ENCODE measurements at places on chromosomes 16 and 17.
A peak's percentile ranks its signal among the peaks of the same experiment; 100 is the strongest.

- no peak for DNase-seq
Measured at GRCh38 chr17:28901866-28902818, 737 bp downstream of the DHRS13 start.

- peak; percentile 70 for DNase-seq
Measured at GRCh38 chr16:71723537-71724319, 773 bp downstream of the PHLPP2 start.

- DNase-seq = no peak
Measured at GRCh38 chr16:68512183-68512582, 26.9 kb upstream of the ZFP90 start.

GRCh38 chr17:36017799-36018198 lies at the start of gene CCL23:
Gene CCL23, minus strand, starts transcription at chr17:36017972. Its CDS starts 75 bp downstream, at chr17:36017897.
- no peak for DNase-seq

GRCh38 chr17:72597354-72598087 lies 476.7 kb downstream of the SOX9 start:
- no peak for DNase-seq

- DNase-seq = no peak
Measured at GRCh38 chr17:41149652-41149985, at the start of gene KRTAP4-5. Gene KRTAP4-5, minus strand, starts transcription at chr17:41149825. Its CDS starts 58 bp downstream, at chr17:41149767.

DNA sequence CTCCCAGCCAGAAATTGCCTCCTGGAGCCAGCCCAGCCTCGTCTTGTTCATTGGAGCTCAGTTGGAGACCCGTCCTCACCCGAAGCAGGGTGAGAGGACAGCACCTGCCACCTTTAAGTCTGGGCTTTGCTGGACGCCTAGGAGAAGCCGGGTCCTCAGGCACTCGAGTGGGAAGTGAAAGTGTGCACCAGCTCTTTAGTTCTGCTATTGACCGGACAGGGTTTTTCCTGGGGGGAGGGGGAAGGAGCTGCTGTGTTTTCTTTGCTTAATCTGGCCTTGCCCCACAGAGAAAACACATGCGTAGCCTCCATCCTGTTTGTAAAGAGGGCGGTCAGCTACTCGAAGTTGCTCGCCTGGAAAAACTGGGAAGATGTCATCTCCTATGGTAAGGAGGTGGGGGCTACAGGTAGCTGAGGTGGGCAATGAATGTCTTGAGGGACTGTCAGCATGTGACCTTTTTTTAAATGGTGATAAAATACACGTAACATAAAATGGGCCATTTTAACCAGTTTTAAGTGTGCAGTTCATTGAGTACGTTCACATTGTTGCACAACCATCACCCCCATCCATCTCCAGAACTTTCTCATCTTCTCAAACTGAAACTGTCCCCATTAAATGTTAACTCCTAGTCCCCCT lies 34.4 kb downstream of the CMIP start:
- no peak for DNase-seq

Measured in stimulated activated CD8-positive, alpha-beta memory T cell treated with anti-CD3 and anti-CD28 coated beads, Interleukin-15, amount 100 ng/mL, for 4 hours (primary cell).